T-cell (primary cell): ENCODE measurements at places on chromosomes 7 and 10.

DNA sequence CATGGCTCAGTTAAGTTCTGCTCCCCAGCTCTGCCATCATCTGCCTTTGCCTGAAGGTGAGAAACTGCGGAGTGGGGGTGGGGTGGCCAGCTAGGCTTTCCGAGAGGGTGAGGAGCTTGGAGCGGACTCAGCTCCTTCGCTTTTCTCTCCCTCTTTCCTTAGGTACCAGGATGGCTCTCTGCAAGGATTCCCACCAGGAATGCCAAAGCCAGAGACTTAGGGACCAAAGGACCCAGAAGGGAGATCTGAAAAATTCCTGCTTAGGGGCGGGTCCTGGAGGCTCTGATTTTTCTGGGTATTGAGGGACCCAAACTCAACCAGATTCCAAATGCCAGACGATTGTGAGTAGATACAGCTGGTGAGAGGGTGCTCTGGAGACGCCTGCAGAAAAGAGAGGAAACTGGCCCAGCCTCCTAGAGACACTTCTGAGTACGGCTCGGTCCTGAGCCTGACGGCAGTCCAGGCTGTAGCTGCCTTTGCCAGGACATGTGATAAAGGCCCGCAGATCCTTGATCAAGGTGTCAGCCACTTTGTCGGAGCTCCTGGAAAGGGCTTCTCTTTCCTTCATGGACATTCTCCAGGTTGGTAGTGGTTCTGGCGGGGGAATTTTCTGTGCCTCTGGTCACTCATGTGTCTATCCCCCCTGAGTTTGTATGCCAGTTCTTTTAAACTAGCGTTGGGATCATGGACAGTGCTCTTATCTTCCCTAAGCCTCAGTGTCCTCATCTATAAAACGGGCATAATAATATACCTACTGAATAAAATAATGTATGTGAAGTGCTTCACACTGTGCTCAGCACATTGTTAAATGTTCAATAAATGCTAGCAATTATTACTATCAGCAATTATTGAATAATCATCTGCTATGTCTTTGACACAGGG, 42.5 kb upstream of the BTRC start:
- no peak for DNase-seq

GRCh38 chr7:150479023-150479716, 28.7 kb downstream of the GIMAP8 start:
- DNase-seq = peak; percentile 48

DNA sequence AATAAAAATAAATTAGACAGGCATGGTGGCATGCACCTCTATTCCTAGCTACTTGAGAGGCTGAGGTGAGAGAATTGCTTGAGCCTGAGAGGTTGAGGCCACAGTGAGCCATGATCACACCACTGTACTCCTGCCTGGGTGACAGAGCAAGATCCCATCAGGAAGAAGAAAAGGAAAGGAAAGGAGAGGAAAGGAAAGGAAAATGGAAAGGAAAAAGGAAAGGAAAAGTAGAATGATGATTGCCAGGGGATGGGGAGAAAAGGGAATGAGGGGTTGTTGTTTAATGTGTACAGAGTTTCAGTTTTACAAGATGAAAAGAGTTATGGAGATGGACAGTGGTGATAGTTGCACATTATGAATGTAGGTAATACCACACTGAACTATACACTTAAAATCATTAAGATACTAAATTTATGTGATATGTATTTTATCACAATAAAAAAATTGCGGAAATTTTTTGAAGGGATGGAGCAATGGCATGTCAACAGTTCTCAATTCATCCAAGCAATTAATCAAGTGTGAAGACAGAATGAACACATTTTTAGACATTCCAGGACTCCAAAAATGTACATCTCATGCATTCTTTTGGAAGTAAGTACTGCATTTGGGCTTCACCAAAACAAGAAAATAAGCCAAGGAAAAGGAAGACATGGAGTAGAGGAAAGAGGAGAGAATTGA, 44.3 kb downstream of the IL6 start:
- no peak for DNase-seq

GRCh38 chr10:124641282-124642087, 102.7 kb downstream of the FAM53B start:
- DNase-seq = peak; percentile 32

GRCh38 chr7:47266799-47267198, 315.1 kb downstream of the TNS3 start:
- DNase-seq = no peak

DNA sequence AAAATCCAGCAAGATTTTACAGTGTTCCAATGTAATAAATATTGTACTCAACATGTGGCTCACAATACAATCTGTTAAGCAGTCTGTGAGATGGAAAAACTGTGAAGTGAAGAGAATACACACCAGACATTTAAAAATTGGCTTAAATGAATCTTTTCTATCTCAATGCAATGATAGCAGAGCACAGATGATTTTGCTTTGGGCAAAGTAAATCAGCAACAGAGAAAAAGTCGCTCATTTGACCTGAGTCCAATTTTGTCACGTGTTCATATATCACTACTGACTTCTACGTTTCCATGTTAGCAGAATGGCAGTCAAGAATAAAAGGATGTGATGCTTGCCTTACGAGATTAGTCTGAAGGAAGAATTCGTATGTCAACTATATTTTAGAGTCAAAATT, 506.7 kb downstream of the POM121L12 start:
- no peak for DNase-seq

DNA sequence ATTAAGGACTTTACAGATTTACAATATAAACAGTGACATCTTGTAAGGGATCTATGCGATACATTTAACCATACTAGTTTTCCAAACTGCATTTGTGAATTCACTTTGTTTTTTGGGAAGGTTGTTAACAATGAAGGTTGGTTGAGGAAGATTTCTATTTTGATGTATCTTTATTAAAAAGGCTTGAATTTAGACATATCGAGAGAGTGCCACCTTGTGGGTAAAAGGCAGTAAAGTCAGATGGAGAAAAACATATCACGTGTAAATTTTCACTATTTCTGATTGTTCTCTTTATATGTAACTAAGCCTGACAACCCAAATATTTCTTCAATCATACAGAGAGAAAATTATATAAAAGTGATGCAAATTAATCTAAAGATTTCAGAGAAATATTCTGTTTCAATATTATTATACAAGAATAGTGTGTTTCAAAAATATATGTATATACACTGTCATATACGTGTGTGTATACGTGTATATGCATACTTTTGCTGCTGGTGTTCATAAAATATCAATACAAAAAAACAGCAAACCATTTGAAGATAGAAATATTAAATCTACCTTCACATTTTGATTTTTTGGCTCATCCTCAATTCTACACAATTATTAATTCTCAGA, 988.6 kb downstream of the SORCS1 start:
- DNase-seq = no peak

DNA sequence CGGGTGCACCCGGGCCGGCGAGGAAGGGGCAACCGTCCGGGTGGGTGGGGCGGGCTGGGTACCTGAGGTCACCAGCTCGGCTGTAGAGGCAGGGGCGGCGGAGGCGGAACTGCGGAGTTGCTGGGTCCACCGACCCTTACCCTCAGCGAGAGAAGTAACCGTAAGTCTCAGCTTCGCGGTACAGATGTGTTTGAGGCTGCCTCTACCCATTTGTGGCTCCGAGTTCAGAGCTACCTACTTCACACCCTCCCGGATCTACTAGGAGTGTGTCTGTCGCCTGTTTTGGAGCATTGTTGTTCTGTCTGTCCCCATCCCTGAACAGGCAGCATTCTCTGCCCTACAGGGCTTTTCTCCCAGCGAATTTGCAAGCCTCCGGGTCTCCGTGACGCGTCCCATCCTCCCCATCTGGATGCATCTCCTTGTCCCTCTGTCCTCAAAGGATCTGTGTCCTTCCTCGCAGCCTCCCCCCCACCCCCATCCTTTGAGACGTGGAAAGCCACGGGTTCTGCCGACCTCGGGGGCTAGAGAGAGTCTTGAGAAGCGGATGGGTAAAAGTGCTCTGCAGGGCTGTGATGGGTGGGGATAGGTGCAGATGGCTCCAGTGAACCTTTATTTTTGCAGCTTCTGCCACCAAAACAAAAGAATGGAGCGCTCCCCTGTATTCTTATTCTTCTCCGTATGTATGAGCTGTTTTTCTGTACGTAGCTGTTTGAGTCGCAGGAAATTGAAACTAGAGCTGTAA, 757 bp downstream of the ANKIB1 start:
- DNase-seq = peak; percentile 7

DNA sequence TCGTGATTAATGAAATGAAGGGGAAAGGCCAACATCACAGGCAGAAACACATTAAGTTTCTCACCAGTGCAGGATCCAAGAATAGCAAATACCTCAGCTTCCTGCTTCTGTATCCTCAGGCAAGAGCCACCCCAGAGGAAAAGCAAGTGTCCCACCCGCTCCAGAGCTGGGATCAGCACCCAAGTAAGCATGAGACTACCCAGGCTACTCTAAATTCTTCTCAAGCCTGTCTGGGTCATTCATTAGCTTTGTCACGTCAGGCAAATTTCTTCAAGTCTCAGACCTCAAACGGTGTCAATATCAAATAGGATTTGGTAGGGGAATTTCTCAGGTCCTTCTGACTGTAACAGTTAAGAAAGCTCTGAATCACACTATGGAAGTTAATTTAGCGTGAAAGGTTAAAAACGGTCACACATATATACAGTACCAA, 59.0 kb downstream of the GNA12 start:
- no peak for DNase-seq

DNA sequence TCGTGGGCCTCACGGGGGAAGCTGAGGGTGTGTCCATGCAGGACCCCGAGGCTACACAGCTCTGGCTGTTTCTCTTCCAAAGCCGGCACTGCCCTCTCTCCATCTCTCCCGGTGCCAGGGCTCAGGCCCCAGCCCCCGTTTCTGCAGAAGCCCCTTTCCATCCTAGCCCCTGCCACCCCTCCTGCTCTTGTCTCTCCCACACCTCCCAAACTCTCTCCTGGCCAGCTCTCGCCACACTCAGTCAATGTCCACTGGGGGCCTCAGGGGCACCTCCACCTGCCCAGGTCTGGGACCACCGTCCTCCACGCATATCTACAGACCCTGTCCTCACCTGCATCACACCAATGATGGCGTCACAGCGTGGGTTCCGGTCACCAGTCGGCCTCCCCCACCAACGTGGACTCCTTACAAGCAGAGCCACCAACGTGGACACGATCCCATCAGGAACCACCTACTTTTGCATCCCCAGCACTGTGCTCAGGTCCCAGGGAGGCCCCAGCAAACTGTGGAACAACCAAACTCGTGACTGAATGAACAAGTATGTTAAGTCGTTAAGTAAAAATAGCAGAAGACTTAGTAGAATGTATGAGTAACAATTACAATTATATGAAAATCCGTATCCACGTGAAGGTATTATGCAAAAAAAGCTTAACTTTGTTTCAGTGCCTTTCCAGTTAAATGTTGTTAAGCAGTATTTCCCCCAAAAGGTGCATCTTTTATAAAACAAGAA, 38.4 kb downstream of the DIP2C start:
- DNase-seq = no peak

DNA sequence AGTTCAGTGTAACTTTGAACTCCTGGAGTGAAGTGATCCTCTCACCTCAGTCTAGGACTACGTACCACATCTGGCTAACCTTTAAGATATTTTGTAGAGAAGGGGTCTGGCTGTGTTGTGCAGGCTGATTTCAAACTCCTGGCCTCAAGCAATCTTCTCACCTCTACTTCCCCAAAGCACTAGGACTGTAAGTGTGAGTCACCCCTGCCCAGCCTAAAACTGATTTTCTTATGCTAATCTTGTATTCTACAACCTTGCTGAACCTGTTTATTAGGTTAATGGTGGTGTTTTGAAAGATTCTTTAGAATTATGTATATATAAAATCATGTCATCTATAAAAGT, 58.0 kb downstream of the LCOR start:
- DNase-seq = no peak

DNA sequence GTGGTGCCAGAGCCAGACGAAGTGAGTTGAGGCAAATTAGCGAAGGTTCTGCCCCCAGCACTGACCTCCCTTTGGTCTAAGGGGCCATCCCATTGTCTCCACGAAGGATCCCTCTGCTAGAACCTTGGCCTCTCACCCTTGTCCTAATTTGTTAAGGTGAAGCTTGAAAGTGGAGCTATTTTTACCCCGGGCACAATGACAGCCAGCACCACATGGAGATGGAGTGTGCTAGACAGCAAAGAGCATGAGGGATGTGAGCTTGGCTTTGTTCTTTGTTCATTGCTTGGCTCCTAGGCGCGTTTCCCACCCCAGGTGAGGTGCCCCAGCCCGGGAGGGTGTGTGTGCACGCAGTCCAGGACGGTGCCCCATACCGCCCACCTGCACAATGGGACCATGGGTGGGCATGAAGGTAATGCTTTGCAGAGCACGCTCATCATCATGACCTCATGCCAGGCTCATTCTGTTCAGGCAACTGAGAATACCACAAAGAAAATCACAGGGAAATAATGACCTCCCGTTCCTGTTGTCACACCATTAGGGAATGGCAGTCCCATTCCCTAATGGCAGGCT, 361.0 kb upstream of the FZD8 start:
- no peak for DNase-seq

- no peak for DNase-seq
Observed at GRCh38 chr10:130807721-130808120, 503.8 kb downstream of the TCERG1L start.

DNA sequence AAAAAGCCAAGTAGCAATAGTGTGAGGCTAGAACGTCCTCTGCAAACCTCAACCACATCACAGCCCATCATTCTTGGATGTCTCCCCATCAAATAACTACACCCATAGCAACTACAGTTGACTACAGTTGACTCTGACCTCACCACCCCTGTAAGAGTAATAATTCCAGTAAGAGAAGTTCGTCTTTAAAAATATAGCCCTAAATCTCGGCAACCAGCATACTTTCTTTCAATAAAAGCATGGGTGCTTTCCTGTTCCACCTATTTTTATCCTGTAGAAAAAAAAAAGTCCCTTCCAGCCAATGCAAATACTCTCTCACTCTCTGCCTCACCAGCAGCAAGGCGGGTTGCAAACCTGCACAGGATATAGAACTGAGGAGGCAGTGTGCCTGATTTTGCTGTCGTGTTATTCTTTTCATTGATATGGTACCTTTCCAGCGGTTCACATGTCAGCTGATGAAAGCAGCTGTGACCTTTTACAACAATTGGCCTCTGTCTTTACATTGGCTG, 187.5 kb upstream of the NFE2L3 start:
- DNase-seq = no peak

DNA sequence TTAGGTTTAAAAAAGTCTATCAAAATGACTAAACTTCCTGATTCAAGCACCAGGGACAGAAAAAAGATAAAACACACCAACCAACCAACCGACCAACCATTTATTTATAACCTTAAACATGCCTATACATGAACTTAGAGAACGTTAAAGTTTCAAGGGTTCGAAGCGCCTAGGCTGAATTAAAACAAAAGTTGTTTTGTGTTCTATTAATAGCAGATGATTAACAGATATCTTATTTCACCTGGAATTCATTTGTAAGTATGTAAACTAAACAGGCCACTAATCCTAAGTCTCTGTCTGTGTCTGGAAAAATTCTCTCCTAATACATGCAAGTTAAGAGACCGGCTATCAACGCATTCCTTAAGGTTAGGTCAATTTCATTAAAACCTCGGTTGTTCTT, 1.4 kb downstream of the BAIAP2L1 start:
- no peak for DNase-seq

- DNase-seq = no peak
Observed at GRCh38 chr10:122033224-122033926, 44.4 kb downstream of the TACC2 start.
